ENCODE measurements at places on chromosomes 6 and 20. TPM values are rescaled to one million over a fixed set of nuclear protein-coding genes. Genes with fewer than 3 reads are reported as not detected.

The SCRT2 gene
- total RNA-seq, result not detected

The ETV7 gene
- total RNA-seq, result 0.29 TPM

The ZC2HC1B gene
- total RNA-seq, result 0.93 TPM

The C6orf89 gene
- 34.2 TPM for total RNA-seq
